IPS DF 19.7 (cell line): ENCODE measurements at places on chromosomes 7 and 10.

DNA sequence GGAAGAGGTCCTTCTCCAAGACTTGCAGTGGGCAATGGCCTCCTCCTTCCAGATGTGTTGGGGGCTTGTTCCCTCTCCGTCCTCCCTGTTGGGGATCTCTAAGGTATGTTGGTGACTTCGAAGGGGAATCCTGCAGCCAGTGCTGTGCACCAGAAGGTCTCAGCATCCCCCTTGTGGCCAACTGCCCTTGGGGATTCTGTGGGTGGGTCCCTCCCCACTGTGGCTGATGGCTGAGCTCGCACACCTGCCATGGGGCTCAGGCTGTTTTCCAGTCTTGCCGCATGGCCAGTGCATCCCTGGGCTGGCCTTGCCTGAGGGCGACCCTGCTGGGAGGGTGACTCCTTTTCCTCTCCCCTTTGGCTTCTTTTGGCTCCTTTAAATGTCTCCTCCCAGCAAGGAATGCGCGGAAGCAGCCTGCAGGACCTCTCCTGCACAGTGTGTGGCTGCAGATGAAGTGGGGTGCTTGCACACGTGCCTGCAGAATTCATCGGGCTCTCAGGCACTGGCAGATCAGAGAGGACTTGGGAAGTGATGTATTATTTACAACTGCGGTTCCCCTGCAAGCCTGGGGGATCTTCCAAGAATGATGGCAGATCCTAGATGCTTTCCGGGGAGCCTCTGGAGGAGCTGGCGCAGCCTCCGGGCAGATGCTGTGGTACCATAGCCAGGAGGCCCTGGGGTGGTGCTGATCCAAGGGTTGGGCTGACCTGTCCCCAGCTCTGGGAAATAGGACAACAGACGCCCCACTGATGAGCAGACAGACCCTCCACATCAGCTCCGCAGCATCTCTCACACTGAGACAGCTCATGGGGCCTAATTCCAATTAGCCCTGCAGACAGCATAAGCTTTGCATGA is 410.0 kb downstream of the TCERG1L start:
- DNase-seq, result no peak

DNA sequence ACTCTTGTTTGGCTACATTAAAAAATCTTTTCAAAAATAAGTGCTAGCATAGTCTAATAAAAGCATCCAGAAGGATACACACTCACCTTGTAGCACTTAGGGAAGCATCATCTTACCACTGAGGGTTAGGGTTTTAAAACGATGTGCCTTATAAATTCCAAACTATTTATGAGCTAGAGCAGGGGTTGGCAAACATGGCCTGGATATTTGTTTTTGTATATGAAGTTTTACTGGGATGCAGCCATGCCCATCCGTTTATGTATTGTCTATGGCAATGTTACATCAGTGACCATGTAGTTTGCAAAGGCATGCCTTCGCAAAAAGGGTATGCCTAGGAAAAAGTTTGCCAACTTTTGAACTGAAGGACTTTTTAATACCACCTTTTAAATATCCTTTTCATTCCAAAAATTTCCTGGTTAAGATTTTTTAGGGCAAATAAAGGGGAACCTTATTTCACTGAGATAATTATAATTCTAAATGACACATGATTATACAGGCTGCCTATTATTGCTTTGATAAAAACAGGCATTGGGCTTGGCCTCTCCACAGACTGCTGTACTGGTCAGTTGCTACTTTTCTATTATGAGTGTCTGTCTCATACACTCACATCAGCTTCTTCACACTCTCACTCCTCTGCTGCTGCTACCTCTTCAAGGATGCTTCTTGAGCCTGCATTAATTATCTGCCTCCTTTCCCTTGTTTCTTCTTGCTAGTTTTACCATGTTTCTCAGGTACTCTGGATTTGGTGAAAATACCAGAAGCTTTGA is 30.7 kb downstream of the MTPN start:
- DNase-seq, result no peak

DNA sequence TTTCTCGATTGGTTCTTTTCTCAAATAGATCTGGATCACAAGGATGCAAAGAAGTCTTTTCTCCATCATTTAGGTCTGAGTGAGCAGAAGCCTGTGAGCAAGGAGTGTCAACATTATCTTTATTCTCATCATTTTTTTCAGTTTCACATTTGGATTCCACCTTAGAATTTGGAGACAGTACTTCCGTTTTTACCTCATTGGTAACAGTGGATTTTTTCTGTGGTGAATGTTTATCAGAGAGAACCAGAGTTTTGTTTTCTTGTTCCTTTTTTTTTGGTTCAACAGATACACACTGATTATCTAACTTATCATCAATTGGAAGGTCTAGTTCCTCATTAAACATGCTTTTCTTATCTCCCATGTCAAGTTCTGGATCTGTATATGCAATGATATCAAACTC is 151.3 kb downstream of the GALNT11 start:
- DNase-seq, result no peak

- DNase-seq, result no peak
These were observed 35.2 kb downstream of the KCNMA1 start for GRCh38 chr10:77602231-77602912.

- no peak for DNase-seq
These were observed 1.8 kb downstream of the GRK5 start for GRCh38 chr10:119209035-119209735.

DNA sequence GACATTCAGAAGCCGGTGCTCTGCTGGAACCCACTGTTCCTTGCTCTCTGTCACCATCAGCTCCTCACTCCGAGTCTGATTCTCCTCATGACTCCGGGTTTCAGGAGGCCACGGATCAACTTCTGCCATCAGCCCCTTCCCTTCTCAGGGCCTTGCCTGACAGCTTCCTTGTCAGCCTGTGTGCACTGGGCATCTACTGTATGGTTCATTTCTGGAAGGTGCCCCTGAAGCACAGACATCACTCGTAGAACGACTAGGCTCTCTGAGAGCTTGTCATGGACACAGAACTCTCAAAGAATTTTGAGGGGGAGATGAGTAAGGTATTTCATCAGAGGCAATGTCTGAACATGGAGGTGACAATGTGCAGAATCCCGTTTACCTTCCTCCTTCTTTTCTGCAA is 396.1 kb downstream of the TNS3 start:
- no peak for DNase-seq

GRCh38 chr10:72062382-72062781 is 26.0 kb downstream of the SPOCK2 start:
- no peak for DNase-seq

DNA sequence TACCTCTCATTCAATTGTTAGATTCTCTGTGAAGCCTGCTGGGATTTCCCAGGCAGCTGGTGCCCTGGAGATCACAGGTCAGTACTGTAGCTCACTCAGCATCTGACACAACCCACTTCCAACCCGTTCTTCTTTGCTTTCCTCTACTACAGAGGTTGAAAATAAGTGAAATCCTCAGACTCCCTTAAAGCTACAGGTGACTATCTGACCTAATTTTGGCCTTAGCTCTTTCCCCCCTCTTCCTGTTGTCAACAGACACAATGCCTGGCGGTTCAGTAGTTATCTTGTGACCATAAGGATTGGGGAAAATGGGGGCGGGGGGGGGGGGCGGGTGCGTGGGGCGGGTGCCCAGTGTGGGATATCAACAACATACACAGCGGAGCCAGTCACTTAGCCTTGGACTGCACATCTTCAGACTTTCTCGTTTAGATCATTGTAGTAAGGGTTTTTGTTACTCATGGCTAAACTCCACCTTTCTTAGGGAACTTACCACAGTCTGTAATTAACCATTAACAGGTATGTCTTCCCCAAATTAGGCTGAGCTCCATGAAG is 37.8 kb downstream of the MTPN start:
- no peak for DNase-seq

DNA sequence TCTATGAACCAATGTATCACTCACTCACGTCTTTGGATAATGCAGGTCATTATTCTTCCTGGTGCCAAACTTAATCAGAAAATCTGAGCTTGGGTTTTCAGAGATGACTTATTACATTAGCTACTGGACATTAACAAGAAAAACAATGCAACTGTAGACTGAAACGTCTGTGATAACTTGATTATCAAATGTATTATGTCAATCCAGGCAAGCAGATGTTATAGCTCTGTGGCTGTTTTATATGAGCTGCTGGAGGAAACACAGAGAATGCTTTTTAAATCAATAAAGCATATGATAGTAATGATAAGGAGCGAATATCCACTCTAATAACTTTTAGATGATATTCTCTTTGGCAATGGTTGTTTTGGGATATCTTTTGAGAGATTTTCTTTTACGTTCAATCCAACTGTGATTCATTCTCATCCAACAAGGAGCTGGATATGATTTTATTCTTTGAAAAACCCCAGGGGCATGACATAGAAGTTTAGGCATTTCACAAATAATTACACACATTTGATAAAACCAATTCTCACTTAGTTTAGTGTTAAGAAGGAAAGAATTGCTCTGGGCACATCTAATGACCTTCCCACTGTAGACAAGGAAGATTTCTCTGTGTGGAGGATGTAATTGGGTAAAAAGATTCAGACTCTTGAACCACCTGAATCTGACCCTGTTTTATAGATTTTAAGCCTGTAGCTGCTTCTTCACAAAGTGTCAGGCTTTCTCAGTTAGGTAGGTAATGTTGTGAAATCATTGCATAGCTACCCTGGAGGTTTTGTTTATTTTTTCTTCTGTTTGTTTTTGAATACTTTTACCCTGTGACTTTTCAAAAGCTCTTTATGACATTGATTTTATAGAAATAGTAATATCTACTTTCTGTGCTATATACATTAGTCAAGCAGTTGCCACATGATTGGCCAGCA is 1124.7 kb downstream of the DNAJB9 start:
- no peak for DNase-seq

DNA sequence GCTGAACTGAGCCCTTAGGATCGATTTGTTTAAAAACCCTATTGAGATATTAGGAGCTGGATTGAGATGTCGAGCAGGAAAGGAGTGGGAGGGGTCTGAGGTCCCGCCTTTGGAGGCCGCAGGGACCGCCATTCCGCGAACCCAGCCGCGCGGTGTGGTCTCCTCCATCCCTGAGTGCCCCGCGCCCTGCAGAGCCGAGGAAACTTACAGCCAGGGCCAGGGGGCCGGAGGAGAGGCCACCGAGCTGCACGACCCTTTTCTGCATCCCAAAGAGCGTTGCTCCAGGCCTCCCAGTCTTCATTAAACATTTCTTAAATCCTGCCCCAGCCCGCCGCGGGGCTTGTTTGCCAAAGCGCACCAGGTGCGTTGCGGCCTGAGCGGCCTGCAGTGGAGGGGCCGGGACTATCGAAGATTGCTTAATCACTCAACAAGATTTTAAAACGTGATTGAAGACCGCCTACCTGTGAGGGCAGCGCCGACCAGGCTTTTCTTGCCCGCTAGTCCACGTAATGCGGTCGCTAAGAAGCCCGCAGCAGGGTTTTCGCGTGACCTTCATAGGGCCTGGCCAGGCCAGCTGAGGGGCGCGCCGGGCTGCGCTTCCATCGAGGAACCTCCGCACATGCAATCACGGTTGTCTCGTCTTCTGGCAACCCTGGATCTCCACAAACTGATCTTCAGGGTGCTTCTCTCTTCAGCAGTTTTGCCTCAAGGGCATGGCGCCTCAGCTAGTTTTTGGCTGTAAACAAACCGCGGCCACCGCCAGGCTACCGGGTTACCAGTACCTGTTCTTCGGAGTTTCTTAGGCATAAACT is 2.0 kb upstream of the CTBP2 start:
- no peak for DNase-seq

GRCh38 chr7:51226063-51226755 is 90.4 kb downstream of the COBL start:
- DNase-seq, result no peak

GRCh38 chr10:61042533-61042932 is 98.5 kb upstream of the RHOBTB1 start:
- no peak for DNase-seq

GRCh38 chr7:111982804-111983203 is 223.4 kb downstream of the DOCK4 start:
- DNase-seq, result no peak

DNA sequence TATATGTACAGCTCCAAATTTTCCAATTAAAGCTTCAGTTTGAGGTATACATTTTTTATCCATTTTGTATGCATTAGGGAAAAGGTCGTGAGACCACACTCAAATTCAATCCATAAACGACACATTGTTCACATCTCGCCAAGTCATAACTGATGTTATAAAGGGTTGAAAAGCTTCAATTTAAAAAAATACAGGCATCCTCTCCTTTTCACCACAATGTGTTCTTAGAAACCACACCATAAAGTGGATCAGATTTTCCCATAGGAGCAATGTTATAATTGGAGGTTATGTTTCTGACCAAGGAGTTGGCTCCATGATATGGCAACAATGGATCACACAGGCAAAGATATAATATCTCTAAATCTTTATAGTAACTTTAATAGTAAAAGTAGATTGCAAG is 663.6 kb downstream of the PARD3 start:
- DNase-seq, result no peak

DNA sequence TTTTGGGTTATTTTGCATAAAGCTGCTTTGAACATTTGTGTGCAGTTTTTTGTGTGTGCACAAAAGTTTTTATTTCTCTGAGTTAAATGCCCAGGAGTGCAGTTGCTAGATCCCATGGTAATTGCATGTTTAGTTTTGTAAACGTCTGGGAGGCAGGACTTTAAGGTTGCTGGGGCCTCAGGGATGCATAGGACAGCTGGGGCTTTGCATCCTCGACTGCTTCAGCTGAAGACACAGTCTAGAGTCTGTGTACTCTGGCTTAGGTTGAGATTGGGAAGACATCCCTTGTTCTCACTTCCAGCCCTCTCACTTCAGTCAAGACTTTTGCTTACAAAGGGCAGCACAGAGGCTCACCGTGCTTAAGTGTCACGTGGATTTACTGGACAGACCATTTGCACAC is 94.5 kb upstream of the INSYN2A start:
- no peak for DNase-seq

DNA sequence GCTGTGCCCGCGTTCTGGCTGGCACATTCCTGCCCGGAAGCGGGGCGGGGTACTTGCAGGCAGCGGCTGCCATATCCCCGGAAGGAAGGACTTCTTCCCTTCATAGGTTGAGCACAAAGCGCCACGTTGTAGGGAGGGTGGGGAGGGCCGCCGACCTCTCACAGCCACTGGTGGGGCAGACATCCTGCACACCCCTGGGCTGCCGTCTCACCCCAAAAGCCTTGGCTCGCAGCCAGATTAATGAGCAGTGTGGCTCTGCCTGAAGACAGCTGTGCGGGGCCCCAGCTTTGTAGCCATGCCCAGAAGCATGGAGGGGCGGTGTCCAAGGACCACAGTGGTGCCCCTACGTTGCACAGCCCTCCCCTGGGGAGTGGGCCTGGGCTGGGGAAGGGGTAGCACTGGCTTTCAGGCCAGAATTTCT is 54.3 kb upstream of the DPYSL4 start:
- no peak for DNase-seq

- DNase-seq, result no peak
These were observed 278.8 kb downstream of the CAMK1D start for GRCh38 chr10:12628153-12628552.

DNA sequence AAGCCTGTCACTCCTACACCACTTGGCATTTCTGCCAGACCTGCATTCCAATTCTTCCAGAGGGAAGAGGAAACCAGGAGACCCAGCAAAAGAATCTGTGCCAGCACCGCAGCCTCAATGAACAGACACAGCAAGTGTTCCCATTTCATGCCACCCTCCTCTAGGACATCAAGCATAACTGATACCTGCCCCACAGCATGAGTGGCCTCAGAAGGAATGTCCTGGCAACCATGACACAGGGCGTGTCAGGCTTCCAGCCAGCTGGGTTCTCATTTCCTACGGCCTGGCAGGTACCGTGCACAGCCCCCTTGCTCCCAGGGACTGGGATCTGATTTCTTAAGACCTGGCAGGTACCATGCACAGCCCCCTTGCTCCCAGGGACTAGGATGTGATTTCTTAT is 7.8 kb downstream of the MAD1L1 start:
- DNase-seq, result no peak
